ENCODE measurements at places on chromosomes 4 and X.

DNA sequence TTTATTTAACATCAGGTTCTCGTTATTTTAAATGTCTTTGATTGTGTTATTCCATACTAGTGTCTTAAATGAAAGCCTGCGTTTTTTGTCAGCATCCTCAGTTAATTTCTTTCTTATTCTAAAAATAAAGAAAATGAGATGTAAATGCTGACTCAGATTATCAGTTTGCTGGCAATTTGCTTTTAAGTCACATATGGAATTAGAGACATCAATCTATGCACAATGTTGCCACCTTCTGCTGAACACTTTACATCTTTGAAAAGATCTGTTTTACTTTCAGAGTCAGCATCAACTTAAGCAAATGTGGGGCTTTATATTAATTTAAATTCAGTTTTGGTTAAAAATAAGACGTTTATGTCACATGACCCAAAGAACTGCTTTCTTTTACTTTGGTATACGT, 99.2 kb downstream of the ADGRL3 start:
- DNase-seq, result no peak

DNA sequence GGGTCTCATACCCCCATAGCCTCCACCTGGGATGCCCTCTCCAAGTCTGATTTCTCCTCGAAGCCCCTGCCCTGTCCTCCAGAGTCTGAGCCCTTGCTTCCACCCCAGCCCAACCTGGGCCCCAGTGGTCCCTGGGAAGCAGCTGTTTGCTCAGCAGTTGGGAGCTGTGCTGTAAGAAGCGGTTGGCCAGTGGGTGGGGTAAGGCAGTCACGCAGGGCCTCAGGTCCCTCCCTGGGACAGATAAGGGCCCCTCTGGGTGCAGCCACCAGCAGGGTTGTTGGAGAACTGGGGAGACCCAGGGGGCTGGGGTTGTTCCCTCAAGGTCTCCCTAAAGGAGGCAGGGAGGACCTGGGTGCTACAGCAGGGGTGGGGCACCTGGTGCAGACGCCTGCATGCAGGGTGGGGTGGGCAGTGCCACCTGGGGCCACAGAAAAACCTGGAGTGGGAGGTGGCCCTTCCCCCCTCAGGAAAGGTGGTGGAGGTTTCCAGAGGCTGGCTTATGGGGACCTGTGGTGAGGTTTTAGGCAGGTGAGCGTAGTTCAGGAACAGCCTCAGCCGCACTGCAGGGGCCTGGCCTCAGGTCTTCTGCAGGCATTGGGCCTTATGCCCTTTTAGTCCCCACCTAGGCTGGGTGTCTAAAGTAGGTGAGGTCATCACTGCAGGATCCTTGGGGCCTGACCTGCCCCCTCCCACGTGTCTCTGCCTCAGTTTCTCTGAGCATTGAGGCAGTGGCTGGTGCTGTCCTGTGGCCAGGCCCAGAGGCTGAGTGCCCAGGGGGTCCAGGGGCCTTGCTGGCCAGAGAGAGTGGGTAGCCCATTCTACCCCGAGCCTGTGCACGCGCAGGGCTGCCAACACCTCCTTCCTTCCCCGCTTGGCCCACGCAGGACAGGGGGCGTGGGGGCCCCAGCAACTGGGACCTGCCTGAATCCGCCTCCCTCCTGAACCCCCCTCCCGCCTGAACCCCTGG, 3.1 kb upstream of the SLC26A1 start:
- no peak for DNase-seq

DNA sequence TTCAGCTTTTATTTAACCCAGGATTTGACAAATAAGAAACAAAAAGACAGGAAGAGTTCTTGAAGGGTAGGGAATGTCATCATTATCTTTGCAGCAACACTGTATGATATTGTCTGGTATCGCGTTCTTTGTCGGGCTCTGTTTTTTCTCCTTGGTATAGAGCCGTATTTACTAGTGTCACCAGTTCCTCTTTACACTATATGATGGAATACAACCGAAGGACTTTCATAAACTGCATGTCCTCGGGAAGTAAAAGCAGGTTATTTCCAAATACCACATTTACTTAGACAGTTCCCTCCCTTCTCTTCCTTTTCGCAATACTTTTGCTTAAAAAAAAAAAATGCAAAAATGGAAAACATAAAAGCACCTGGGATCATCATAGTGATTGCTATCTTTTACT, 96.6 kb upstream of the IL13RA1 start:
- no peak for DNase-seq

- peak; percentile 33 for DNase-seq
Observed at GRCh38 chr4:2331043-2331420, 69.1 kb upstream of the MXD4 start.

DNA sequence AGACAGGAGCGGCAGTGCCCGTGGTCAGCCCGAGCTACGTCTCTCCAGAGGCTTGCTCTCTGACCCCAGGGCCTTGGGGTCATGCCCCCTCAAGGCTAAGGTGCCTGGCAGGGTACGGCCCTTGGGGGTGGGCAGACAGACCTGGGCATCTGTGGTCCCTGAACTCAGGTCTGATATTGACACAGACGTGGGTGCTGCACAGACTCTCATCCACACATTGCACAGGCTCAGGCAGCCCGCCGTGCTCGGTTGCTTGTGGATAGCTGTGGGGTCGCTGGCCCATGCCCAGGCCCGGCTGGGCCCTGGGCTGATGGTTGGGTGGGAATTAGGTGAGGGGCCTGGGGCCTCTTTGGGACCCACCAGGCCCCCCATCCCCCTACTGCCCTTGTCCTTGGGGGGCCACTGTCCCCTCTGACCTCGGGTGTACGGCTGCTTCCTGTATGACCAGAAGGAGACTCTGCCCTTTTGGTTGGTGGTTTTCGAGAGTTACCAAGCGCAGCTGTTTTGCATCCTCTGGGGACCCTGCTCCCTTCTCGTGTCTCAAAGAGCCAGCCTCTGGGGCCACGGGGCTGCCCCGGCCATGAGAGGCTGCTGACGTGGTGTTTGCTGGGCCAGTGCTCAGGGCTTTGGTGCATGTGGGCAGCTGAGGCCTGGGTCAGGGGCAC, 10.1 kb downstream of the FGFRL1 start:
- no peak for DNase-seq

DNA sequence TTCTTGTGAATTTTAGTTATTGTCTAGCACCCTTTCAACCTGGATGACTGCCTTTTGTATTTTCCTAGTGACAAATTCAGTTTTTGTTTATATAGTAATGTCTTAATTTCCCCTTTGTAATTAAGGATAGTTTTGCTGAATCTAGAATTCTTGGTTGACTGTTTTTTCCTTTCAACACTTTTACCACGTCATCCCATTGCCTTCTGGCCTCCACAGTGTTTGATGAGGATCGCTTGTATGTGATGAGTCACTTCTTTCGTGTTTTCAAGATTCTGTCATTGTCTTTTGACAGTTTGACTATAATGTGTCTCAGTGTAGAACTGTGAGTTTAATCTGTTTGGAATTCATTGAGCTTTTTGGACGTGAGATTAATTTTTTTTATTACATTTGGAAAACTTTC, 30.1 kb downstream of the KDM6A start:
- no peak for DNase-seq

DNA sequence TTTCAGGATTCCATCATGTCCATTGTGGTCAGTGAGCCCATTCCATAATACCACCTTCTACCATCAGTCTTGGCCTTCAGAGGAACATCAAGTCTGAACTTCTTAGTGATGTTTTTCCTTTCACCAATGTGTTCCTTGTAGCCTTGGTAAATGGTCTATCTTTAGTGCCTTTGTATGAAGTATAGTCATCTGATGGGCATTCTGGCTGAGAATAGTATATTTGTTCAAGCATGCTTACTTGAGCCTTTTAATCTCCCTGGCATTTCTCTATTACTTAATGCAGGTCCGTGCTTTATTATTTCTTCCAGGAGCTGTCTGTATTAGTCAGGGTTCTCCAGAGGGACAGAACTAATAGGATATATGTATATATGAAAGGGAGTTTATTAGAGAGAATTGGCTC, 99.7 kb downstream of the TLL1 start:
- DNase-seq, result no peak

GRCh38 chr4:94828882-94829281, 71.1 kb downstream of the BMPR1B start:
- no peak for DNase-seq

DNA sequence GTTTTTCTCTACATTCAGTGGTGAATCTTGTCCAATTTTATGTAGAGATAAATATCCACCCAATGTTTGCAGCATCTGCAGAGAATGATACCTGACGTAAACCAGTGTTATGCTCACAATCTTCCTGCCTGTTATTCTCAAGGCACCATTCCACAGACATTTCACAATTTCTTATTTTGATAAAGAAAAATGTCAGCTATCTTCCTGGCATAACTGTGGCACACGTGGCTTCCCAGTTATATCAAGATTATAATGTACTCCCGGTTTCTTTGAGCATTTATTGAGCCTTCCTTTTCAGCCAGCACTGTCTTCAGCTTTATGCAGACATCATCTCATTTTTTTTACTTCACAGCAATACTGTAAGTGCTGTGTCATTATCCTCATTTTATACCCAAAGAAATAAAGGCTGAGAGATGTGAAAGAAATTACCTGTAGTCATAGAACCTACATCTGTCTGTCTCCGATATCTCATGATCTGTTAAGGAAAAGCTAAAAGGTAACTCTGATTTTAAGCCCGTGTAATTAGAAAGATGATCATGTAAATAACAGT, 1300.8 kb upstream of the TENM3 start:
- DNase-seq, result no peak

- DNase-seq, result no peak
Observed at GRCh38 chr4:53963336-53963735, 101.1 kb downstream of the CHIC2 start.

DNA sequence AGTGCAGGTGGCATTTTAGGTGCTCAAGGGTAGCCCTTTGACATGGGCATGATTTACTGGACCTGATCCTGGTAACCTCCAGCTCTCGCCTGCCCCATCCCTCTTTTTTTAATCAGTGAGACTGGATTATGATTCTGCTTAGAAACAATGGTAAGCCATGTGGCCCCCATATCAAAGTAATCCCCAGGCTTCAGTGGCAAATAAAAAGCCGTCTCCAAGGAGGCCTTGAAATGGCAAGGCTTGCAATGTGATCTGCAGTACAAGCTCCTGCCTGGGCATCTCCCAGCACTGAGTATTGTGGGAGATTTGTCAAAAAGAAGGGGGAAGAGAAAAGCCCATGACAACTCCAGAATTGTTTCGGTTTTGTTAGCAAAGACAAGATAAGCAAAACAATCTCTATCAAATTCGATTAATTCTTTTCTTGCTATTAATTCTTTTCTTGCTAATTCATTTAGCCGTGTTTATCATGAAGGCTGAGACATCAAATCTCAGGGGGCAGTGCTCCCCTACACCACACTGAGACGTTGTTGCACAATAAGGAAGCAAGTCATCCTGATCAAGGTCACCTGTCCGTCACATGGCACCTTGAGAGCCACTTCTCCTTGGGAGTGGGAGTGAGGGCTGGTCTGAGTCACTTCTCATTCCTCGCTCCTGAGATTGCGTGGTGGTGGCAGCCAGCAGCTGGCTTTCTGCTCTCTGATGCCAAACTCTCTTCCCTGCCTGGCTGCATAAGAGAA, 312.7 kb upstream of the GATB start:
- DNase-seq, result no peak

- no peak for DNase-seq
Observed at GRCh38 chr4:8260656-8261111, 8.9 kb upstream of the HTRA3 start.

- DNase-seq, result no peak
Observed at GRCh38 chr4:55475394-55476243, 71.1 kb downstream of the CLOCK start.

DNA sequence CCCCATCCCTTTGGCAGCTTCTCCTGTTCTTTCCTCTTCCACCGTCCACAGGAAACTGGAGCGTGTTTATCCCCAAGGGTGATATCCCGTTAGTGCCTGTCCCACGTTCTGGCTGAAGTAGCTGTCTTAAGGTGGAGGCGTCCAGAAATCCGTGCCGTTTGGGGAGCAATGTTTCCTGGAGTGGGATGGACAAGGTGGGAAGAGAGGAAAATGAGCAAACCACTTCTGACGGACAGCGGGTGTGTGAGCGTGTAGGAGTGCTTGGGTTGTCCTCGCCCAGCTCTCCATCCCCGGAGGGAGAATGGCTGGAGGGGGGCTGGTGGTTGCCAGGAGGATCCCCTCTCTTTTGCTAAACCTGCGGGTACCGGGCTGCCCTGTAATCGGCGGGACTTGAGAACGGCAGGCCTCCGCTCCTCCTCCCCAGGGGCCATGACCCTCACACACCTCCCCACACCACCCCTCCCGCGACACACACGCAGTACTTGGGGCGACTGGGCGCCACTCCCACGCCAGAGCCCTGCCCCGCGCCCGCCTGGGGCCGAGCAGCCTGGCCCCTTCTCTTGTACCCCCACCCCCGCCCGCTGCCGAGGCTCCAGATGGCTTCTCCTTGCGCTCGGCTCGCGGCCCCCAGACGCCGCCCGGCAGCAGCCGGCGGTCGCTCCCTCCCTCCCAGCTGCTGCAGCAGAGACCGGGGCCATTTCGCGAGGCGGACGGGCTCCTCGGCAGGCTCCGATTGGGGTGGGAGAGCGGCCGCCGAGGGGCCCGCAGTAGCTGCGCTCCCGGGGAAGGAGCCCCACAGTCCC, 13.9 kb upstream of the PRDM8 start:
- DNase-seq, result peak; percentile 82

All from aorta (tissue), 5 donors.